ENCODE measurements at places on chromosomes 5 and 9. TPM values are rescaled to one million over a fixed set of nuclear protein-coding genes. Genes with fewer than 3 reads are reported as not detected.

DNA sequence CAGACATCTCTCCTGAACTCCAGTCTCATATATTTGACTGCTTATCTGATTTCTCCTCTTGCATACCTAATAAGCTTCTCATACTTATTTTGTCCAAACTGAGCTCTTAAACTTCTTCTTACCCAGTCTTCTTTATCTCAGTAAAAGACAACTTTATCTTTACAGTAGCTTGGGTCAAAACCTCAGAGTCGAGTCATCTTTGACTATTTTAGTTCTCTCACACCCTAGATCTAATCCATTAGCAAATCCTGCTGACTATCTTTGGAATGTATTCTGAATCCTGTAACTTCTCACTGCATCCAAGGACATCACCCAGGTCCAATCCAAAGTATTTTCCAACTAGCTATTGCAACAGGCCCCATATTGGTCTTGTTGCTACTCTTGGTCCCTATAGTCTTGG lies 11.8 kb upstream of the JAK2 start:
- no peaks in the 10 kb centered on the region for H3K36me3 ChIP-seq
- no peak overlapping the region for H3K27ac ChIP-seq
- H3K4me3 ChIP-seq, result no peak overlapping the region
- H3K4me1 ChIP-seq, result peaks cover 13% of the 10 kb centered on the region
- no peaks in the 10 kb centered on the region for H3K27me3 ChIP-seq

GRCh38 chr9:86039991-86040860 lies 59.1 kb downstream of the GOLM1 start:
- no peaks in the 10 kb centered on the region for H3K4me1 ChIP-seq
- H3K27ac ChIP-seq, result no peak overlapping the region
- no peak for DNase-seq
- H3K36me3 ChIP-seq, result no peaks in the 10 kb centered on the region
- no peak overlapping the region for H3K4me3 ChIP-seq

GRCh38 chr9:125176636-125177035 lies 13.0 kb downstream of the PPP6C start:
- peaks cover 29% of the 10 kb centered on the region for H3K4me1 ChIP-seq
- no peak overlapping the region for H3K4me3 ChIP-seq
- H3K36me3 ChIP-seq, result peaks cover 18% of the 10 kb centered on the region
- no peak for DNase-seq
- H3K27ac ChIP-seq, result no peak overlapping the region
- no peaks in the 10 kb centered on the region for H3K27me3 ChIP-seq

DNA sequence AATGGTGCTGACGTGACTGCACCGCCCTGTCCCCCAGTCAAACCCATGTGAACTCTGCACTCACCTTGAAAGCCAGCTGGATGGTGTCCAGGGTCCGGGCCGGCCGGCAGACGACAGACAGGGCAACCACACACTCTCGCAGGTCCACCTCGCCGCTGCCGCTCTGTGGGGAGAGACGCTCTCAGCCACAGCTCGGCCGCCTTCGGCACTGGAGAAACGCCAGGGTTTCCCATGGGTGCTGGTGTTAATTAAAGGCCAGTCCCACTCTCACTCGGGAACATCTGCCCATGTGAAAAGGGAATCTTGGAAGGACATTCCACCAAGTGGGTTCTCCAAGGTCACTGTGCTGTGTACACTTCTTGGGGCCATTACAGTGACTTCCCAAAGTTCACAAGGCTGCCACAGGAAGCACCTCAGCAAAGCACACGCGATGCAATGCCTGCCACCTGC lies 25.5 kb upstream of the SLC6A3 start:
- H3K4me3 ChIP-seq, result no peak overlapping the region
- no peaks in the 10 kb centered on the region for H3K27me3 ChIP-seq
- no peak for DNase-seq
- no peak overlapping the region for H3K27ac ChIP-seq

DNA sequence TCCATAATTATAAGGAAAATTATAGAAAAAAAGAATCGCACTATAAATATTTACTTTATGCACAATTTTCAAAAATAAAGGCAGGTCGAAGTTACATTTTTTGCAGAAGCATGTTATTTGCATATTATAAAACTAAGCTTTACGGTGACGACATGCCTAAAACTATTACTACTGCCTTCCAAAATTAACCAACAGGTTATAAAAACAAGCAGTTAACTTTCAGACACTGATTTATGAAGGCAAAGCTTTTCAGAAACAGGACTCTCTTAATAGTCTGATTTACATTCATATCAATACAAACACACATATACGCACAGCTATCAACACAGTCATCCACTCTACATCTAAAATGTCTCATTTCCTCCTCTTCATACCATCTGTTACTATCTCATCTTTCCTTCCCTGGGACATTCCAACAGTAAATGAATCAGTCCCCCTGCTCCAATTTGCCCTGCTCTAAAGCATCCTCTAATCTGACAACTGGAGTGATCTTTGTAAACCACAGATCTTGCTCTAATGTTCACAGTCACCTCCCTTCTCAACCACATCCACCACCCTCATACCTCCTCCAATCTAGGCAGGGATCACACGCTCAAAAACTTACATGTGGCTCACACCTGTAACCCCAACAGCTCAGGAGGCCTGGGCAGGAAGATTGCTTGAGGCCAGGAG lies 21.6 kb downstream of the FBXW11 start:
- no peak overlapping the region for H3K4me3 ChIP-seq
- H3K27me3 ChIP-seq, result no peaks in the 10 kb centered on the region

The CCNO gene
- total RNA-seq, result not detected
